ENCODE measurements at places on chromosomes 13 and 19. TPM values are rescaled to one million over a fixed set of nuclear protein-coding genes. Genes with fewer than 3 reads are reported as not detected.

ZNF729 gene
- 0.24 TPM for polyA plus RNA-seq

STAP2 gene
- 23.8 TPM for polyA plus RNA-seq

TMEM255B gene
- 7.0 TPM for polyA plus RNA-seq

PSG2 gene
- not detected for polyA plus RNA-seq

CALR3 gene
- polyA plus RNA-seq, result not detected

RAP2A gene
- 41.3 TPM for polyA plus RNA-seq

GNA15 gene
- 1.6 TPM for polyA plus RNA-seq

TIMM50 gene
- 77.2 TPM for polyA plus RNA-seq

ZNF44 gene
- polyA plus RNA-seq, result 56.0 TPM

KLK15 gene
- not detected for polyA plus RNA-seq

Data from renal cortex interstitium (tissue), 15 donors.